ENCODE measurements at places on chromosomes 5 and 9.

- DNase-seq: no peak
Observed at GRCh38 chr5:179267671-179268083, 77.6 kb downstream of the ADAMTS2 start.

DNA sequence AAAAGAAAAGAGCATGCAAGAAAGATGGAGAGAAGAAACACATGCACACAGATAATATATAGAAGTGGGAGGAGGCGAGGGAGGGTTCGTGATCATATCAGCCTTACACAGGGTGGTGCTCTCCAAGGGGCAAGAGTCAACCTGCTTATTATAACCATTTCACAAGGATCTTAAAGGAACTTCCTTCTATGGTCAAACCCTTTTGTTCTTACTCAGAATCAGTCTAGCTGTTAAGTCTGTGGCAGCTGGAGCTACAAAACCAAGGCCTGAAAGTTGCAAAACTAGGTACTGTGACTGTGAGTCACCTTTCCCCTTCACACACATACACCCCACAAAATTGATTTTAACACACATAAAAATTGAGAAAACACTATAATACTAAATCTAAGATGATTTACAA lies 18.5 kb upstream of the ERMP1 start:
- DNase-seq: no peak

GRCh38 chr5:169071-169727 lies 22.1 kb upstream of the LRRC14B start:
- no peak for DNase-seq

DNA sequence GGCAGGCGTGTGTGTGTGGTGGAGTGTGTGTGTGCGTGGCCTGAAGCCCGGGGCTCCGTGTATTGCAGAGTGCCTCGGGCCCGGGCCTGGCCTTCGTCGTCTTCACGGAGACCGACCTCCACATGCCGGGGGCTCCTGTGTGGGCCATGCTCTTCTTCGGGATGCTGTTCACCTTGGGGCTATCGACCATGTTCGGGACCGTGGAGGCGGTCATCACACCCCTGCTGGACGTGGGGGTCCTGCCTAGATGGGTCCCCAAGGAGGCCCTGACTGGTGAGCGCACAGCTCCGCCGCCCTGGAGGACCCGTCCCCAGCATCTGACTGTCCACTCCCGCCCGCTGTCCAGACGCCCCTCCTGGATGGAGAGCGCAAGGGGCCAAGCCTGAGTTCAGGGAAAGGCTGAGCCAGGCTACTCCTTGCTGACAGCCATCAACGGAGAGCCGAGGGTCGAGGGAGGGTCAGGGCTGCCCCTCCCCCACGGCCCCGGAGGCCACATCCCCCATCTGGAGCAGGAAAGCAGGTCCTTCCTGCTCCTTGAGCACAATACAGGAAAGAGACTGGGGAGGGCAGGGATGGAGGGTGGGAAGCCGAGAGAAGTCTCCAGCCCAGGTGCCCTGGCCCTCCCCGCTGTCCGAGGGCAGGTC lies 18.4 kb downstream of the SLC6A18 start:
- DNase-seq: no peak

- peak; percentile 7 for DNase-seq
Observed at GRCh38 chr5:123472150-123472924, 39.6 kb upstream of the CSNK1G3 start.

Measured in fibroblast of skin of left biceps (primary cell).